NCI-H2029 treated with DMSO at 0.1 percent for 48 hours (cell line): ENCODE measurements at places on chromosomes 16 and 17.
A peak's percentile ranks its signal among the peaks of the same experiment; 100 is the strongest.

- DNase-seq: no peak
These were observed 76.5 kb downstream of the MMD start for GRCh38 chr17:55345132-55345531.

DNA sequence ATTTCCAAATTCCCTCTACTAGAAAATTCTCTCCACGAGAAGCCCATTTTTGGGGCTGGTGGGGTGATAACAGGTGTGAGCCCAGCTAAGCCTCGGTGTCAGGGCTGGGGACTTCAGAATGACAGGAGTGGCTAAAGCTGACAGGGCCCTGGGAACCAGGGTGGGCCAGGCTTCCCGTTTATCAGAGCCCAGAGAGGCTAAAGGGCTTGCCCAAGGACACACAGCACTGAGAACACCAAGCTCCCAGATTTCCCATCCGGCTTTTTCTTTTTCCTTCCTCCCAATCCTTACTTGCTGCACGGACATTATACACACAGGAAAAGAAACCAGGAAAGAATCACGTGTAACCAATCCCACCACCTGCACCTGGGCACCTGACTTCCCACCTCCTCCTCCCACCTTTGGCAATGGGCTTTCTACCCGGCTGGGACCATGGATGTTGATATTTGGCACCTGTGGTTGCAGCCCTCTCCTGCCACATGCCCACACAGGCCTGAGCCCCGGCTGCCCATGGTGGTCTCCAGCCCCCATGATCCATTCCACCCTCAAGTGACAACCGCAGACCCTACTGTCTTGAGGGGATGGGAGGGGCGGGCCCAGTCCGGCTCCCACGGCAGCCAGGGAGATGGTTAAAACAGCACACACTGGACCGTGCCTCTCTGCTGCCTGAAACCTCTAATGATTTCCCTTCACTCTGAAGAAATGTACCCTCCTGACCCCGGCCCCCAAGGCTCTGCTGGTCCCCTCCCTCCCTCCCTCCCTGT lies 78.9 kb downstream of the ENGASE start:
- no peak for DNase-seq

DNA sequence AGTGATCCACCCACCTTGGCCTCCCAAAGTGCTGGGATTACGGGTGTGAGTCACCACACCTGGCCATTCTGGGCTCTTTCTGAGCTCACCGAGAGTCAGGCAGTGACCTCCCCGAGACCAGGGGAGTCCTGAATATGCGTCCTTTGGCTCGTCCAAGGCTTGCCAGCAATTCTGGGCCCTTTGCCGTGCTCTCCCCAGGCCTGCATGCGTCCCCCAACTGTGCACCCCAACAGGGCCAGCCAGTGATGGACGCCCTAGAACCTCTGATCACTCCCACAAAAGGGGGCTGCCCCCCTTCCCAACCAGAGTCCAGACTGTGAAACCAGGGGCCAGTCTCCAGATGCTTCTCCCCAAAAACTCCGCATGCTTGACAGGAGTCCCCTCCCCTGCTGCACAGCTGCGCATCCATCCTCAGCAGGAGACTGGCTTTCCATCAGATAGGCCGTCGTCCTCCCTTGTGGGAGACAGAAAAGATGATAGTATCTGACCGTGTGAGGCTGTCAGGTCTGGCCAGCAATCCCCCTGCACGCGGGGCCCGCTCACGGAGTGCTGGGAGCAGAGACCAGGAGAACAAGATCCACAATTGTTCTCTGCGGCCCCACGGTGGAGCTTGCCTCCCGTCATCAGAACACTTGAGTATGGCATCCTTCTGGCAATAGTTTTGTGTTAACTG lies 15.5 kb downstream of the HS3ST6 start:
- no peak for DNase-seq

- DNase-seq: no peak
These were observed at the start of gene HBQ1 for GRCh38 chr16:180101-180675. Gene HBQ1 (plus strand): TSS chr16:180459. CDS start chr16:180487, 28 bp downstream.

GRCh38 chr16:73019457-73020362 lies 28.2 kb downstream of the ZFHX3 start:
- no peak for DNase-seq

DNA sequence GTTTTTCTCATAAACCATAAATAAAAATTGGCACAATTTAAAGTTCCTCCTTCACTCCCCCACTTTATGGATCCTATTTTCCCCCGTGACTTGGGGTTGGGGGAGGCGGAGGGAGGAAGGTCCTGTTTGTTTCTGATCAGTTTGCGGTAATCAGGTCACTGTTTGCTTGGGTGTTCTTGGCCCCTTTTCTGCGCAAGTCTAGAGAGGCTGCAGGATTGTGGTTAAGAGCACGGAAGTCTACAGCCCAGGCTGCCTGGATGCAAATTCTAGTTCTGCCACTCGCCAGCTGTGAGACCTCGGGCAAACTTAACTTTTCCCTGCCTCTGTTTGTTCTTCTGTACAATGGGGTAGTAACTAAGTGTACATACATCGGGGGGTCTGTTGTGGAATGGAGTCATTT lies 12.1 kb downstream of the ATP2C2 start:
- no peak for DNase-seq

DNA sequence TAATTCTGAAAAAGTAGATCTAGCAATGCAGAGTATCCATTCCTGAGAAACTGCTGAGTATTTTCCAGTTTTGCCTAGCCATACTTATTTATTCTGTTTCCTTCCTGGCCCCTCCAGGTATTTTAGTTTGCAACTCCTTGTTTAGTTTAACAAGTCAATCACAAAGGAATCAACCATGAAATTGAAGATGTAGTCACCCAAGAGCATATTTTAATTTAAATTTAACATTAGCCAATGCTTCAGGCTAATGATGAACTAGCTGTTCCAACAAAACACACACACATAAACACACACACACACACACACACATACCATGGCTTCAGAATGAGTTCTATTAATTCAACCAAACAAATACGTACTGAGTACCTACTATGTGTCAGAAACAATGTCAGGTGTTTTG lies 332.8 kb upstream of the ERCC4 start:
- no peak for DNase-seq

- no peak for DNase-seq
These were observed 10.3 kb downstream of the ANKRD13B start for GRCh38 chr17:29603109-29603674.

DNA sequence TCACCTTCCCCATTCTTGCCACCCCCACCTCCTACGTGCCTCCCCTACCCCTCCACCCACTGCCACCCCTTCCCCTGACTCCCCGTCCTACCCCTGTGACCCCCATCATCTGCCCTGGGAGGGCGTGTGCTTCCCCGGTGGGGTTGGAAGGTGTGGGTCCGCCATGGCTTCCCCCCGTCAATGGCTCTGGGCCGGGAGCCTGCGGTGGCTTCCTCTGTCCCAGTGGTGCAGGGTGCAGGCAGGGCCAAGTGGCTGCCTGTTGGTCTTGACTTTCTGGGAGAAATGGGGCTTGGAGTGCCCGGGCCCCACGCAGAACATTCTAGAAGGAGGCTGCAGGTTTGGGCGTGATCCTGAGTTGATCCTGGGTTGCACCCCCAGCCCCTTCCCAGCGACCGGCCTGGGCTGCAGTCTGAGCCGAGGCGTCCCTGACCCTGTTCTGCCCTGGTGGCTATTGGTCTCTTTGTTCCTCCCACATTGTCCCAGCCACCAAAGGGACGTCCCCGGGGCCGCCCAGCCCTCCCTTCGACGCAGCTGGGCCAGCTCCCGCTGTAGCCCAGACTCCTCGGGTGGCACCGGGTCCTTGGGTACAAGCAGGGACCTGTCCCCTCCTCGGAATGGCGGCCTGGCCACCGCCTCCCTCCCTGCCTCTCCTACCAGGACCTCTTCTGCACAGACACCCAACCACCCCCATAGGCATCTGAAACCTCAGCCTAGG lies 25.7 kb downstream of the GSE1 start:
- no peak for DNase-seq

DNA sequence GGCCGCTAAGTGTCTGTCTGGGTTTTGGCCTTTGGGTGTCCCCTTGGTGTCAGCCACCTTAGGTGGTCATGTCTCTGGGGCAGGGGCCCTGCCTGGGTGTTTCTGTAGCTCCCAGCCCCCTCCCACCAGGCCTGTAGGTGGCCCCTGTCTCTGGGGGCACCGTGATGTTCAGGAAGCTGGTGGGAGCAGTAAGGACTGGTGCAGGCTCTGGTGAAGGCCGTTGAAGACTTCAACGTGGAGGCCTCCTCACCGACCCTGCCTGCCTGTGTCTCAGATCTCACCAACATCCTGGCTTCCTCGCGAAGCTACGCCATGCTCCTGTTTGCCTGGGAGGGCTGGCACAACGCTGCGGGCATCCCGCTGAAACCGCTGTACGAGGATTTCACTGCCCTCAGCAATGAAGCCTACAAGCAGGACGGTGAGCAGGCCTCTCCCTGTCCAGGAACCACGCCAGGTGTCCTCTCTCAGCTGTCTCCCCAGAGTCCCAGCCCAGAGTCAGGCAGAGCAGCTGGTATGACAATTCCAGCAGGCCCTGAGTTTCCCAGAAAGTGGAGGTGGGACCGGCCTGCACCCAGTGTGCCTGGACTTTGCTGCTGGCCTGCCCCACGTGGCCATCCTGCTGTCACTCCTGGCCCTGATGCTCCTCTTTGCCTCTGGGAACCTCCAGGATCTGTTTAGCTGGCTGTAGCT lies 2.8 kb downstream of the ACE start:
- DNase-seq: no peak

GRCh38 chr17:66514227-66514806 lies 211.9 kb downstream of the PRKCA start:
- no peak for DNase-seq

DNA sequence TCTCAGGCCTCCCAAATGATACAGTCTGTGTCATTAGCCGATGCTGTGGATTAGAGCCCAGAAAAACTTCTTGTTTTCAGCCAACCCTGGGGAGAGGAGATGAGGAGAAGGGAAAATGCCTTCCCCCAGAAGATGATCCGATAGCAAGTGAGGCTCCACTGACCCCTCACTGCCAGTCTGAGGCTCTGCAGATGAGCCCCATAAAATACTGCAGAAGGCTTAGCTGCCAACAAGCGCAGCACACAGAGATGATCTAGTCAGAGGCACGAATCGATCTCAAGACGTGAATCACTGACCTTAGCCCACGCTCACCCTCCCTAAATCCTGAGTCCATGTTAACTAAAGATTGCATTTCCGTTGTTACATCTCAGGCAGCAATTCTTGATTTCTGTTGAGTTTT lies 31.5 kb downstream of the SALL1 start:
- DNase-seq: no peak

DNA sequence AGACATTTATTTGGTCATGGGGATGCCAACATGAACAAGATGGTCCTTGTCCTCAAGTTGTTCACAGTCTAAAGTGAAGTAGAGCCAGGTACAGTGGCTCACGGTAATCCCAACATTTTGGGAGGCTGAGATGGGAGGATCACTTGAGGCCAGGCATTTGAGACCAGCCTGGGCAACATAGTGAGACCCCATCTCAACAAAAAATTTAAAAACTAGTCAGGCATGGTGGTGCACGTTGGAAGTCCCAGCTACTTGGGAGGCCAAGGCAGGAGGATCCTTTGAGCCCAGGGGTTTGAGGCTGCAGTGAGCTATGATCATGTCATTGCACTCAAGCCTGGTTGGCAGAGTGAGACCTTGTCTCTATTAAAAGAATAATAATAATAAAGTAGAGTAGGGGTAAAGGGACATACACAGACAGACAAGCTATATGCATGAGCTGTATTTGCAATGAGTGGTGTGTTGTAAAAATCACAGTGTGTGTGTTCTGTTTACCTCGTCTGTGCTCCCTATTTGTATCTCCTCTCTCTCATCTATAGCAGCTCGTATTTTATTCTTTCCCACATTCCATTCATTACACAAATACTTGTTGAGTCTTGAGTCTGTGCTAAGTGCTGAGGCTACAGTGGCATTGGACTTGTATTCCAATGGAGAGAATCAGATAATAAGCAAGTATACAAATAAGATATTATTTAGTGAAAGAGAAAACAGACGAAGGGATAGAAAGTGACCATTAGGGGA lies 73.9 kb upstream of the DHX40 start:
- no peak for DNase-seq

- no peak for DNase-seq
These were observed 11.0 kb upstream of the EEF2KMT start for GRCh38 chr16:5108505-5109158.

- DNase-seq: no peak
These were observed 4.1 kb downstream of the HS3ST6 start for GRCh38 chr16:1914084-1914608.

DNA sequence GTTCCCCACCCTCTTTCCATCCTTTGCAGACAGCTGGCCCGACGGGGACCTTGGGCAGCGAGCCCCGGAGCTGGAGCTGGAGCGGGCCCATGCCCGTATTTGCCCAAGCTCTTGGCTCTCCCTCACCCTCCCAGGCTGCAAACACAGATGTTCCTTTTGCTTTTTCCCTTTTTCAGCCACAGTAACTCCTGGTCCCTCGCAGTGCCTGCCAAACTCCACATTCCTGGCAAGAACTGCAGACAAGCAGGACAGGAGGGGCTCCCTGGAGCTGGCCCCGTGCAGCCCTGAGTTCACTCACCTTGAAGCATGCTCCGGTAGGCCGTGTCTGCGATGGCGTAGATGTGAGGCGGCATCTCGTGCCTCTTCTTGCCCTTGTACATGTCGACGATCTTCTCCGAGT lies 33.9 kb downstream of the MYH11 start:
- DNase-seq: no peak

- no peak for DNase-seq
These were observed 50.6 kb upstream of the MED9 start for GRCh38 chr17:17426184-17426583.

- no peak for DNase-seq
These were observed 38.5 kb downstream of the RBFOX3 start for GRCh38 chr17:79572136-79572925.

DNA sequence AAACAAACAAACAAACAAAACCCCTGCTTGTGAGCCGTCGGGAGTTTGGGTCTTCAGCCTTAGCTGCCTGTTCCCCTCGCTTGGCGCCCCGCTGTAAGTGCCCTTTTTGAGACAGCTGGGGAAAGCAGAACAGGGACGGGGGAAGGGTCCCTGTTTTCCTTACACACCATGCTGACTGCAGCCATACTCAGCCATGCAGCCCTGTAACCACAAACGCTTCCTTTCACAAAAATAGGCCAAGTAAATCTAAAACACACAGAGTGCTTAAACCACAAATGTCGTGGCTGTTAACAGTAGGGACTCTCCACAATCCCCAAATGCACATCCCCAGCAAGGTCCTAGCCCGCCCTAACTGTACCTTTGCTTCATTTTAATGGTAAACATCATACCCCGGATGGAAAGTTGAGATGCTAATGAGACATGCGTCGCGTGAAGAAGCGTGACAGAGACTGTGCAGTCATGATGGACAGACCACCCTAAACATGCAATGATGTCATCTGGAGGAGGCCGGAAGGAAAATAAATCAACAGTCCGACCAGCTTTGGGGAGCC lies 129.9 kb downstream of the MGAT5B start:
- DNase-seq: no peak

DNA sequence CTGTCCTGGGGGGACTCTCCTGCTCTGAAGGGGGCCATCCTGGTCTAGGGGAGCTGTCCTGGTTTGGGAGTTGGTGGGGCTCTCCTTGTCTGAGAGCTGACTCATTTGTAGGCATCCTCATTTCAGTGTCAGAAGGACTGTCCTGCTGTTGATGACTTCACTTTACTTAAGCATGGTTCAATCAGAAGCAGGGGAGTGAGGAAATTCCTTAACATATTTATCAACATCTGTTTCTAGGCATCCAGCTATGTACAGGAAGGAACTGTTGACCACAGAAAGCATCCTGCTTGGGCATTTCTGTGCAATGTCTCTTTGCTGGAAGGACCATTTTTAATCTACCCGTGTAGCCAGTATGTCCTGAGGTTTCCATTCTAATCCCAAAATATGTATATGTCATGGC lies 502.7 kb upstream of the HSBP1 start:
- DNase-seq: no peak

- DNase-seq: no peak
These were observed 7.4 kb downstream of the CMIP start for GRCh38 chr16:81451753-81452680.

- peak; percentile 38 for DNase-seq
These were observed 2.7 kb downstream of the XYLT1 start for GRCh38 chr16:17467923-17468540.
